Fibroblast of skin of right quadriceps (primary cell): ENCODE measurements at places on chromosomes 2 and 18.
A peak's percentile ranks its signal among the peaks of the same experiment; 100 is the strongest.

GRCh38 chr2:157837851-157838441 lies 38.2 kb downstream of the ACVR1 start:
- no peak for DNase-seq

DNA sequence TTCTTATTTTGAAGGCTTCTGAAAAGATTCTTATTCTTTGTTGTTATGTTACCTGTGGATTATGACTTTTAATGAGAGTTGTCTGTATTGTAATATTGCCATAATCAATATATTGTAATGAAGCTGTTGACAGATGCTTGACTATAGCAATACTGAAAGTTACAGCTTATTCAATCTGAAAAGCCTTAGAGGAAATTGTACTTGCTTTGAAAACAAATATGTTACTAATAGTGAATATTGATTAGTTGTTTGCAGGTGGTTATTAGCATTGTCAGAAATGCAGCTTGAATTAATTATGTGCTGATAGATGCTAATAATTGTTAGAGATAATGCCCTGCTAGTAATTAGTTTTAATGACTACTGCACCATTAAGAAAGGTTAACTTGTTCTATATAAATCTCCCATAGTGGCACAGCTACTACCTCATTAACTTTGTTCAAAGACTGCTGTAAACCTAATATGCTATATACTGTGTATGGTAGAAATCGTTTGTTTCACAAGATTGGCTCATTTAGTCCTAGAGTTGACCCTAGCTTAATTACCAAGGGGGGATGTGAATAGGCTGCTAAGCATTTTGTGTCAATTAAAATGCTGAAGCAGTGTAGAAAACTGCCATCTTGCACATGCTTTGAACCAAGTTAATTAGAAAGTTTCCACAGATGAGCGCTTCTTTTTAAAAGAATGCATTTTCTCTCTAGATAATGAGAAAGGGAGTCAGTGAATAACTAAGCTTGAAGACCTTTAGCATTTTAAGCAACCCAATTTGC lies 30.5 kb downstream of the SLC39A10 start:
- no peak for DNase-seq

- peak; percentile 86 for DNase-seq
Observed at GRCh38 chr2:177245010-177245422, 19.5 kb downstream of the NFE2L2 start.

DNA sequence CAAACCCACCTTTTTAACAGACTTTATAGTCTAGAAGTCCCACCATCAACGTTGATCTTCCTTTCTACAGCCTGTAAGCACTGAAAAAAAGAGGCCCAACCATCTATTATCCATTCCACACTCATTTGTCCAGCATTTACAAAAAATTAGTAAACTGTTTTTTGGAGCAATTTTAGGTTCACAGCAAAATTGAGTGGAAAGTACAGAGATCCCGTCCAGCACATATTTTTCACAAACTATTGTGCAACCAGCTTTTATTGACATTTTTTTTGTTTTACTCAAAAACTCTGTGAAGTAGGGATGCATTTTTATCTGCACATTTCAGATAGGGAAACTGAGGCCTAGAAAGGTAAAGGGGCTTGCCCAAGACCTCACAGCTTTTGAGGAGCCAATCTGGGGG lies 68.6 kb downstream of the TNP1 start:
- no peak for DNase-seq

DNA sequence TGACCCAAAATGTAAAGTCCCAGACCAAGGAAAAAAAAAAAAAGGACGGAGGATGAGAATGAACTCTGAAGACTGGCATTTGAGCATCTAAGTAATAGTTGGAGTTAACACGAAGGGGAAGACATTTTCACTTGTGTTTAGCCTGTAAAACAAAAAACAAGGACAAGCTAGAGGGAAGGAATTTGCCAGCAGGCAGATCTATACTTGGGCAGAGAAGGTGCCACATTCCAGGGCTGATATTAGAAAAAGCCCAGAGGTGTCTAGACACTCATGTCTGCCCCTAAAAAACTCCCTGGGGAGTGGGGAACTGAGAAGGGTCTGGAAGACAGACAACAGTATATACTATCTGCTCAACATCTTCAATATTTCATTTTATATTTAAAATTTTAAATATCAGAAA lies 171.1 kb downstream of the ZEB2 start:
- no peak for DNase-seq

GRCh38 chr2:77391119-77391518 lies 131.1 kb downstream of the LRRTM4 start:
- DNase-seq: no peak

GRCh38 chr2:32715391-32715841 lies 87.6 kb downstream of the TTC27 start:
- DNase-seq: no peak

GRCh38 chr2:65045651-65046050 lies 10.6 kb upstream of the CEP68 start:
- peak; percentile 44 for DNase-seq

DNA sequence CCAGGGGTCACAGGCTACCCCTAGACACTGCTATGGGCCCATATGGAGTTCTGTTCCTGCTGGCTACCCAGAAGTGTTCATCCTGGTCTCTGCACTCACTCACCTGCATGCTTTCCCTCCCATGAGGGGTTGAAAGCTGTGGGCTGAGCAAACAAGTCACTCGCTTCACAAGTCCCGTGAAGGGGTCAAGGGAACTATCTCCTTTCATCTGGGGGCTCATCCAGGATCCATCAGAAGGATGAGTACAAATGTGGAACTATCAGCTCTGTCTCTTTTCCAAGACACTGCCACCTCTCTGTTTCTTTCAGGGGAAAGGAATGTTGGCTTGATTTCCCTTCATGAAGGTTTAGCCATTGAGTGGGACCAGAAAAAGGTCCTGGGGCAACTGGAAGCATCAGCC lies 21.7 kb downstream of the SULT1C4 start:
- DNase-seq: no peak

DNA sequence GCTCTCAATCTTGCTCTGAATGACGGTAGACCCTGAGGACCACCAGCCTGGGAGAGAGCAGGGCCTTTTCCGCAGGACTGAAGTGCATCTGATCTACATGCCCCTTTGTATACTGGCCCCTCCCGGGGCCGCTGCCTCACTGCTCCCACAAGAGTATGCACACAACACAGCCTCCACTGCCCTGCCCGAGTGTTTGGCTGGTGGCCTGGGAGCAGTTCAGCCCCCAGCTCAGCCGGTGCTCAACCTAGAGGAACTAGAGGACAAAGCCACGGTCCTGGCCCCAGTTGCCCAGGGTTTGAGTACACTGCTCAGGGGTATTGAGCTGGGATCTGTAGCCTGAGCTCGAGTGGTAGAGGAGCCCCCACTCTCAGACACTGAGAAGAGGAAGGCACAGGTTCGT lies 118.9 kb upstream of the CAB39 start:
- no peak for DNase-seq

- no peak for DNase-seq
Observed at GRCh38 chr2:191650896-191651773, 26.8 kb upstream of the NABP1 start.

DNA sequence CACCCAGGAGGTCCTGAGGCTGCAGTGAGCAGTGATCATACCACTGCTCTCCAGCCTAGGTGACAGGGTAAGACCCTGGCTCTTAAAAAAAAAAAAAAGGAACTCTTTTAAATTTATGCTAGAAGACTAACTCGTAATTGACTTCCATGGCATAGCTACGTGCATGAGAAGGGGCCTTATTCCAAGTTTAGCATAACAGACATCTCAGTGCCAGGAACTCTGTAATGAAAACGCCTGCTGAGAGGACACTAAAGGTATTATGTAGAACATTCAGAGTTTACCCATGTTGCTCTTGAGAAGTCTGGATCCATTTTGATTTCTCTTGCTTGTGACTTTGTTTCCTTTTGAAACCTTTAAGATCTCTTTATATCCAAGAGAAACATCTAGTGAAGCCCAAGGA lies 276.0 kb downstream of the ZNF407 start:
- no peak for DNase-seq

GRCh38 chr2:172280571-172281361 lies 146.6 kb upstream of the ITGA6 start:
- DNase-seq: no peak

DNA sequence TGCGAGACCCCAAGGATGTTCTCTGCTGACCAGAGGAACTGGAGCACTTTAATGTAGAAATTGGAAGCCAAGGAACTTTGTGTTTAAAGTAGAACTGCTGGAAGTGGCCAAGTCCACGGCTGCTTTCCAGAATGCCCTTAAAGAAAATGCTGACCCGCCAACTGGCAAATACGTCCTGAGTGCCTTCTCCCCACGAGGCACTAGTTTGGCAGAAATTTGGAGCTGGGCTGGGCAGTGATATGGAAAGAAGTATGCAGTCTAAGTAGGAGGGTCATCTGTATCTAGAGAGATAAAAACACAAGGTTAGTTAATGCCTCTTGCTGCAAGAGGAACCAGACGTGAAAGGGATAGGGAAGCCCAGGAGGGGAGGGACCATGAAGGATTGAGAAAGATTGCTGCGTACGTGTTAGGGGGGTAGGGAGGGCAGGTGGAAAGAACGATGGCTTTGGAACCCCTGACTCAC lies 59.3 kb upstream of the RFX8 start:
- DNase-seq: no peak

- DNase-seq: no peak
Observed at GRCh38 chr2:16728351-16729136, 62.9 kb upstream of the CYRIA start.

- peak; percentile 39 for DNase-seq
Observed at GRCh38 chr2:57443973-57444521, 602.6 kb upstream of the VRK2 start.

DNA sequence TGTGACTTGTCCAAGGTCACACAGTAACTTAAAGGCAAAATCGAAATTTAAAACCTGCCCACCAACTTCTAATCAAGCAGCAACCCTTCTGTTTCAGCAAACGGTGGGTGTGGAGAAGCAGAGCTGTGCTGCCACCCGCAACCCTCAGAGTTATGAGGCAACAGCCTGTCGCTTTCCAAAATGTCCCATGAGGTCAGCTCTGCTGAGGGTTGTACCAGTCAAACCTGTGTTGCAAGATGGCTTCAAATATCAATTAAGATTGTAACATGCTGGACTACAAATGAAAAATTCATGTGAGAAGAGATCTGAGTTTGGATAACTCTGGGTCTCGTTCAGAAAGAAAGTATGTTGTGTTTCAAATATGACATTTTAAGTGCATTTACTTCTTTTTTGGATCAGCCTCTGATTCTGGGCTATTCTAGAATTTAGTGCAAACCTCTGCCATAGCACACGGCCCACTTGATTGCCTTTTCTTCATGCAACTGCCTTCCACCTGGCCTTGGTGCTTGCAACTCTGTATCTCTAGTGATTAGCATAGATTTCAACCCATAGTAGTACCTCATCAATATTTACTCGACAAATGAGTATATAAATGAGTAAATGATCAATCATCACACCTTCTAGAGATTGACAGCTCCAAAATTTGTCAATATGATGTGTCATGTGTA lies 69.3 kb downstream of the TIMM21 start:
- no peak for DNase-seq

GRCh38 chr2:120365236-120365793 lies 19.4 kb downstream of the INHBB start:
- no peak for DNase-seq

- peak; percentile 9 for DNase-seq
Observed at GRCh38 chr18:46466234-46467160, 190.5 kb downstream of the LOXHD1 start.

GRCh38 chr18:45335282-45336043 lies 279.8 kb upstream of the SLC14A2 start:
- DNase-seq: peak; percentile 39

DNA sequence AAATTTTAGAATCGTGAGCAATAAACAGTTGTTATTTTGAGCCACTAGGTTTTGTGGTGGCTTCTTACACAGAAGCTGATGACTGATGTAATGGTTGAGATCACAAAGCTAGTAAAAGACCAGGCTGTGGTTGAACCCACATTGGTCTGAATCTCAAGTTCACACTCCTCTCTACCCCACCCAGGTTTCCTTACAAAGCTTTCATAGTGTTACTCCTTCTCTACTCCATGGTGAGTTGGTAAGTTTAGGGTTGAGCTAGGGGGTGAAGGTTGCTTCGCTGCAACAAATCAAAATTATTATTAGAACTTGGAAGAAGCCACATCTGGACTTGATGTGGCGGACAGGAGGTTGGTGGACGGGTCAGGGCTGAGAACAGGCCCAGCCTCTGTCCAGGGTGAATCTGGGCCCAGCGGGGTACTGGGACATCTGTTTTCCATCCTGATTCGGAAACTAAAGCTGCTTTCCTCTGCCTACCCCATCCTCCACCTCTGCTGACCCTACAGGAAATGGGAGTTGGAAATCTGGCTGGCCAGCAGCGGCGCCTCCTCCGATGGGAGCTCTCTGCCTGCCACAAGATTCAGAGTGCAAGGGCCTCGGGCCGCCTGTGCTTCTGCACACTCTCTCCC lies 86.3 kb downstream of the ZFP36L2 start:
- DNase-seq: no peak

DNA sequence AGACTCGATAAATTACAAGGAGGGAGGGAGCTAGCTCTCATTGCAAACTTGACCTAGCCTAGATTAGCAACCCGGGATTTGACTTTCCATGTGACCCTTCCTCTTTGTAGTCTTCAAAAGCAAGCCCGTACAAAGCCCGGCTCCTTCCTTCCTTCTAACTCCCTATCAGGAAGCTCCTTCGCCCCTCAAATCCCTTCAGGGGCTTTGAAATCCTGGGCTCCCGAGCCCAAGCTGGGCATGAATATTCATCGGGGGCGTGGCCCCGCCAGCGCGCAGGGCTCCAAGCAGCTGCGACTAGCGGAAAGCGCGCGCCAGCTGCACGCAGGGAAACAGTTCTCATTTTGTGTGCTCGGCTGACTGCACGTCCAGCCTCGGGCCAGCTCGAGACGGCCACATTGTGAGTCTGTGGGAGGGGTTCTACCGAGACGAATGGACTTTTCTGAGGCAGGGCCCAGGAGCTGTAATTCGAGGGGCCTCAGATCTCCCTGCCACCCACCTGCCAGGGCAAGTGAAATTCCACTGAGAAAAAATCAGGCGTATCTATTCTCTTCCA lies 84.0 kb upstream of the PELI1 start:
- DNase-seq: peak; percentile 47

- DNase-seq: no peak
Observed at GRCh38 chr2:35891528-35891927, 464.1 kb upstream of the CRIM1 start.

- peak; percentile 42 for DNase-seq
Observed at GRCh38 chr2:33207151-33207740, 260.5 kb downstream of the LTBP1 start.

GRCh38 chr2:127032621-127033020 lies 74.3 kb downstream of the BIN1 start:
- DNase-seq: peak; percentile 16

- peak; percentile 28 for DNase-seq
Observed at GRCh38 chr2:119659601-119660342, 19.2 kb upstream of the TMEM177 start.

DNA sequence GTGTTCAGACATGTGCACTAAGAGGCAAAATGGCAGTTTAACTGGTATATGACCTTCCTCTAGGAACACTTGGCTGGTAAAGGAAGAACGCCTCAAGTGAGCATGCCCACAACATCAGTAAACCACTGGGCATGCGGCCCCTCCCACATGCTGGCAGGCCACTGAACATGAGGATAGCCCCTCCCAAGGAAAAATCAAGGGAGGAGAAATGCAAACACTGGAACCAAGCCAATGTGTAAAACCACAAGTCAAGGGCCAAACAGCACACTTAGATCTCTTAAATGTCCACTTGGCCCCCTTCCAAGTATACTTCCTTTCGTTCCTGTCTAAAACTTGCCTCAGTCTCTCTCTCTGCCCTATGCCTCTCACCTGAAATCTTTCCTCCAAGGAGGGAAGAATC lies 980.8 kb downstream of the TSN start:
- DNase-seq: peak; percentile 8
